Activated CD4-positive, alpha-beta T cell treated with anti-CD3 and anti-CD28 coated beads, Interleukin-2, amount 50 U/mL, for 48 hours (primary cell): ENCODE measurements at places on chromosomes 12 and 14.
A peak's percentile ranks its signal among the peaks of the same experiment; 100 is the strongest.

- no peak for DNase-seq
Measured at GRCh38 chr12:102567031-102567985, 86.9 kb upstream of the IGF1 start.

DNA sequence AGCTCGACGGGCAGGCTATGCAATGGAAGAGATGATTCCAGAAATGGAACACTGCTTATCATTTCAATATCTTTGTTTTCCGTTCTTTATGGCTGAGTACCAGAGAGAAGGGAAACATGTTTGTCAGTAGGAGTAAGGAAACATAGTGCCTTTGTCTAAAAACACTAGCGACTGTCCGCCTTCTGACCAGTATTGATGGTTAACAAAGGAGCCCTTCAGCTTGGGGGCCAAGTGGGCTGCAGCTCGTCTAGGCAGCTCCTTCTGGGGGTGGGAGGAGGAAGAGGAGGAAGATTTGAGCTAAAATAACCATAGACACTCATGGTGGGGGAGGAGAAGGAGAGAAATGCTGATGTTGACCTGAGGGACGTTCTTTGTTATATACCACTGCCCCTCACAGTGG is 15.0 kb downstream of the COQ5 start:
- DNase-seq, result no peak

DNA sequence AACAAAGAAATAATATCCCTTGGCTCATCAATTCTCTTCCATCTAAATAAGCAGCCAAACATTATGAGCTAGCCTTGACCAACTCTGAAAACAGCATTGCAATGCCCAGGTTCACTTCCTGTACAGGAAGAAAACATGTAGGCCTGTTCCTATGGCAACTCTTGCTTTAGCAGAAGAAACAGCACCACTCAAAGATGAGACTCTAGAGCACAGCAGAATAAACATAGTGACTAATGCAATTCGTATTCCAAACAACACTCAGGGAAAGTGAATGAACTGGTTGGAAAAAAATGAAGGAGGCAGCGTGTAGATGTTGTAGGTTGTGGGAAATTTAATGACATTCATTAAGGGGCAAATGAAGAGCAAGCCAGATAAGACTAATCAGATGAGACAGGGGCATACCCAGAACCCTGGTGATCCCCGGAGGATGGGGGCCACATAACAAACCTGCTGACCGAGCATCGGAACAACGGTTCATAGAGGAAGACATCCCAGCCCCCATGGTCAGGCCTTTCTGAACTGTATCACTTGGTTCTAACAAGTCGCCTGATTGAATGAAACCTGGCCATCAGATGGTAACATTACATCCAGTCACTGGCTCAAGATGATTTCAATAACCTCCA is 9.0 kb downstream of the ARHGDIB start:
- peak; percentile 45 for DNase-seq

DNA sequence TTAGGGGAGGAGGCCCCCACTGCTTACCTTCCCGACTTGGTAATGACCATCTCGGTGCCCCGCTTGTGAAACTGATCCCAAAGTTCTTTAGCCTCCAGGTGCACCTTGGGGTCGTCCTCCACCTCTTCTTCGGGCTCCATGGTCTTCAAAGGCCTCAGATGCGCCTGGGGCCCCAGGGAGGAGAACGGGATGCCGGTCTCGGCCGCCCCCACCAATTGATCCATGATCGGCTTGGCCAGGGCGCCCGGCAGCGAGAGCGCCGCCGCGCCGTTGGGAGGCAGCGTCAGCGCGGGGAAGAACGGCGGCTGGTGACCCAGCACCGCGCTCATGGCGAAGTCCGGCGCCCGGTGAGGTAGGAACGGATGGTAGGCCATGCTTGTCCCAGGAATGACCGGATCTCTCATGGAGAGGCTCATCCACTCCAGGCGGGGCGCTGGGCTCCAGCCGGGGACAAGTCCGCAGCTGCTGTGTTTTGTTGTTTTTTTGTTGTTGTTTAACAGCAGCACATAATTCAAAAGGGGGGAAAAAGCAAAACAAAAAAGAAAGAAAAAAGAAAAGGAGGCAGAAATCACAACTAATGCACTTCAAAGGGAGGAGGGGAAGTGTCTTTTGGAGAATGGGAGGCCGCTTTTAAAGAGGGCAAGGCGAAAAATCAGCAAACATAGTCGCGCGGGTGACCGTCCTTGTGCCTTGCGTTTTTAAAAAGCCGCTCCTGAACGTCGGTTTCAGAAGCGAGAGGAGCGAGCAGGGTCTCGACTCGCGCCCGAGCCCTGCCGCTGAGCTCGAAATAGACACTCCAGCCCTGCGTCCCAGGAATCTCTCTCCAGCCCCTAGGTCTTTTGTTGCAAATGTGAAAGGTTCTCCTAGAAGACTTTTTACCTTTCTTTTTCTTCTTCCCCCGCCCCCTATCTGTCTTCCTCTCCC is 928 bp downstream of the TBX3 start:
- no peak for DNase-seq

DNA sequence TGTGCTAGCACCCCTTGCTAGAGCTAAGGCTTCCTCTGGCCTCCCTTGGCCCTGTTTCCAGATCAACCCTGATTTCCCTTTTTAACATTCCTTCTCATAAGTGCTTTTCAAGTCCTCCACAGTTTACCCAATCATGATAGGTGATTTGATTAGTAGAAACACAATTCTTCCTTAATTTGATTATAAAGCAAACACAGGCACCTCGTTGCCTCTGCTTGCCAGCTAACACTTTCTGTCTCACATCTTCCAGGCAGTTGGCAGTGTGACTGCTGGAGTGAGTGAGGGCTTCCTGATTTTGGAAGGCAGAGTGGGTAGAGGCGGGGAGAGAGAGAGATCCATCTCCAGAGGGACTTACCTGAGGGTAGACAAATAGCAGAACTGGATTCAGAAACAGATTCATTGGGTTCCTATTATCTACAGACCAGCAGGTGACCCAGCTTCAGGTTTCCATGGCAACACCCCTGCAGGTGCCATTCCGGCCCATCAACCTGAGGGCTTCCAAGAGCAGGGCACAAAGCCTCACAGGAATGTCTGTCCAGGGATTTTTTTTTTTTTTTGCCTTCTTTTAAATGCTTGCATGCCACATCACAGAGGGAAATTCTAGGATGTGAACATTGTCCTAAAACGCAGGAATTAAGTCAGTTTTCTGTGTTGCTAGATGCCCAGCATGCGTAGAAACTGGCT is 77.7 kb downstream of the PLXNC1 start:
- DNase-seq, result no peak

GRCh38 chr12:4287325-4288211 is 14.0 kb downstream of the CCND2 start:
- no peak for DNase-seq

GRCh38 chr14:73241481-73242165 is 4.3 kb downstream of the PAPLN start:
- no peak for DNase-seq

DNA sequence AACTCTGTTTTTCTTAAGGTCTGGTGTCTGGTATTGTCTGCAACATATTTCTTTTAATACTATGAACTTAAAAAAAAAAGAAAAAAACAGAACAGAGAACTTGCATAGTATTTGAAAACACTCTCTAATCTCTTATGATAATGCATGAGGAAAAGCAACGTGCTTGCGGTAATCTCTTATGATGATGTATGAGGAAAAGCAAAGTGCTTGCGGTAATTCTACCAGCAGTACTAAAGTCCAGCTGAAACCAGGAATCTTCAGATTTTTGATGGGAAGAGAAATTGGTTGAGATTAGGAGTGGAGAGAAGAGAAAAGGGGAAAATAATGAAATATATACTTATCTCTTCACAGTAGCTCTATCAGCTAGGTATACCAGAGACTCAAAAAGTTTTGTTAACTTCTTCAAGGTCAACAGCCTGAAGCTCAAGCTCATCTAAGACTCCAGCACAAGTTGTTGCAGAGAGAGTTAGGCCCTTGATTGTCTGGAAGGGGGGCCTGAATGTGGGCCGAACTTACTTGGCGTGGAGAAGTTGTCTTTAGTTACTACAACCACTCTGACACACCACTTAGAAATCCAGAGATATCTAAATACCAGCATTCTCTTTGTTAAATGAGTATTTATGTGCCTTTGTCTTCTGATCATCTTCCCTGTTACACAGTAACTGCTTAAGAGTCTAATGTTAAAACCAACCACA is 240.4 kb downstream of the PRKD1 start:
- no peak for DNase-seq

DNA sequence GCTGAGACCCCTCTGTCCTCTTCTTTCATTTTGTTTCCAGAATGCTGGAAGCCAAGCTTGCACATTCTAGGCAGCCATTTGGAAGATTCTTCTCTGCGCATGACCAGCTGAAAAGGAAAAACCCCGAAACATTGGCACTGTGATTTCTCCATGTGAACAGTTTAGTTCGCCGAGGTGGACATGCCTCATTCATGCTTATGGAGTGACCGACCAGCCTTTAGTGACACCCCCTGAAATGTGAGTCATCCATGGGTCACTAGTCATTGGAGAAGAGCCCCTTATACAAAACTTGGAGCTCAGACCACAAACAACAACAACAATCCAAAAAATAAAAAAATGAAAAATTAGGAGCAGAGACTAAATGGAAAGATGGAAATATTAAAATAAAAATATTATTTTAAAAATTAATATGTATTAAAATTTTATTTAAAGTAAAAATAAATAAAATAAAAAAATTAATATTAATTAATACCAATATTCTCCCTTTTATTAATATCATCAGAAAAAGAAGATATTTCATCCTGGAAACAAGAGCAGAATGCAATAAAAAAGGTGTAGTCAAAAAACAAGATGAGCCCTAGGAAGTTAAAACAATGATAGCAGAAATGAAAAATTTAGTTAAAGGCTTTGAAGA is 9.5 kb upstream of the KRT7 start:
- DNase-seq, result no peak

DNA sequence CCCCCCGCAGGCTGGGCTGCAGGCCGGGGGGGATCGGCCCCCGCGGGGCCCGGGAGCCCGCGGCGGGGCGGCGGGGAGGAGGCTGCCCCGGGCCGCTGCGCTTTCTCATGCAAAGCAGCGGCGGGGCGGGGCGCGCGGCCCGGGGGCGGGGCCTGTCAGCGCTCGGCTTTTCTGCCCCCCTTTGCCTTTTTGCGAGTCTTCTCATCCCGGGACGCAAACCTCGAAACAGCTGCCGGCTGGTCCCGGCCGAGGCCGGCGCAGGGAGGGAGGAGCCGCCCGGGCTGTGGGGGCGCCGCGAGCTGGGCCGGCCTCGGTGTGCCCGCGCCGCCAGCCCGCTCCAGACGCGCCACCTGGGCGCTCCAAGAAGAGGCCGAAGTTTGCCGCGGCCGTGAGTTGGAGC is at the start of gene FZD10:
Gene FZD10 (plus strand): TSS at position 198 of the 400 bp plus-strand sequence. CDS start 479 bp downstream, outside the sequence.
- peak; percentile 20 for DNase-seq

DNA sequence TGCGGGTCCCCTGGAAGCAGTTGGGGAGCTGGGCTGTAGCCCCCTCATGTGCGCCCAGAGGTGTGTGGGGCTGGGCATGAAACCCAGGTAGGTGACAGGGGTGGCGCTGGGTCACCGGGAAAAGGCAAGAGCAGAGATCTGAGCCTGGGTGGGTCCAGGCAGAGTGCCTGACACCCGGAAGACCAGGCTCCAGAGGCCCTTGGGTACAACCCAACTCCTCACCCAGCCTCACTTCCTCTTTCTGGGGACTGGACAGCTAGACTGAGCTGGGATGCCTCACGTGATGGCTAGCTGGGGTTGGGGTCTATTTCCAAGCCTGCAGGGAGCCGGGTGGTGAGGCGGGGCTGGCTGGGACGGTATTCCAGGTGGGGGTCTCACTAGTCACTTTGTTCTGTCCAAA is 16.3 kb upstream of the CYP46A1 start:
- DNase-seq, result no peak

DNA sequence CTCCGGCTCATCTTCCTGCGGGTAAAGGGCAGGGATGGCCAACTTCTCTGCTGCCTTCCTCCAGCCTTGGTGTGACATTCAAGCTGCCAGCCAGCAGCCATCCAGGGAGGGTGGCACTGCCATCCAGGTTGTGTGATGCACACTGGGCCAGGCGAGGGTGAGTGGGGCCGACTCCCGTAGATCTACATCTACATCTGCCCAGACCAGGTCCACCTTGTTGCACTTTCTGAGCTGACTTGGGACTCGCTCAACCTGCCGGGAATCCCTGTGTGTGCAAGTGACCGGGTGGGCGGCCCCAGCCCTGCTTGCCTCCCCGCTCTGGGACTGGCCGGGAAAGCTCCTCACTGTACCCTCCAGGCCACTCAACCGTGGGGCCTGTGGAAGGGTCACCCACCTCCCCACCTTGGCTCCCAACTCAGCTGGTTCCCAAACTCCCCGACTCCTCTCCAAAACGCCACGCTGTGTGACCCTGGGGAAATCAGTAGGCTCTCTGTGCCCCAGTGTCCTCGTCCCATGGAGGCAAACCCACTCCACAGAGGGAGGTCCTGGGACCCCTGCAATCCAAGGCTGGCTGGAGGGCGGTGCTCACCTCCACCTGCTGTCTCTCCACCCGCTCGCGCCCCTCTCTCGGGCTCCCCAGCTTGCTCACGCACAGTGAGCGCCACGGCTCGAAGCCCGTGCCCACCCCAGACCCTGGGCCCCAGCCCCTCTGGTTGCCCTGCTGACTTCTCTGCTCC is 14.7 kb downstream of the JAG2 start:
- DNase-seq, result no peak

DNA sequence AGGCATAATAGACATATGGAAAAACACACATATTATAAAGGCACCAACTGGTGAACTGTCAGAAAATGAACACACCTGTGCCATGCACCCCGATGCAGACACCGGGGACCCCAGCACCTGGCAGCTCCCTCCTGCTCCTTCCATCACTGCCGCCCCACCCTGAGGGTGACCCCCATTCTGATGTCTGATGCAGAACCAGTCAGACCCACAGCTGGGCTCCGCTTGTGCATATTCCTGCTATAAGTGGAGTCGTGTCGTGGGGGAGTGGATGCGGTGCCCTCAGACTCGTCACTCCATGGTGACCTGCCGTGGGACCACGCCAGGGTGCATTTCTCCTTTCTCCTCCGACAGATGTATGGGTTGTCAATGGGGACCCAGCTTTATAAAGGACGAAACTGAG is 45.7 kb upstream of the MEG3 start:
- no peak for DNase-seq

DNA sequence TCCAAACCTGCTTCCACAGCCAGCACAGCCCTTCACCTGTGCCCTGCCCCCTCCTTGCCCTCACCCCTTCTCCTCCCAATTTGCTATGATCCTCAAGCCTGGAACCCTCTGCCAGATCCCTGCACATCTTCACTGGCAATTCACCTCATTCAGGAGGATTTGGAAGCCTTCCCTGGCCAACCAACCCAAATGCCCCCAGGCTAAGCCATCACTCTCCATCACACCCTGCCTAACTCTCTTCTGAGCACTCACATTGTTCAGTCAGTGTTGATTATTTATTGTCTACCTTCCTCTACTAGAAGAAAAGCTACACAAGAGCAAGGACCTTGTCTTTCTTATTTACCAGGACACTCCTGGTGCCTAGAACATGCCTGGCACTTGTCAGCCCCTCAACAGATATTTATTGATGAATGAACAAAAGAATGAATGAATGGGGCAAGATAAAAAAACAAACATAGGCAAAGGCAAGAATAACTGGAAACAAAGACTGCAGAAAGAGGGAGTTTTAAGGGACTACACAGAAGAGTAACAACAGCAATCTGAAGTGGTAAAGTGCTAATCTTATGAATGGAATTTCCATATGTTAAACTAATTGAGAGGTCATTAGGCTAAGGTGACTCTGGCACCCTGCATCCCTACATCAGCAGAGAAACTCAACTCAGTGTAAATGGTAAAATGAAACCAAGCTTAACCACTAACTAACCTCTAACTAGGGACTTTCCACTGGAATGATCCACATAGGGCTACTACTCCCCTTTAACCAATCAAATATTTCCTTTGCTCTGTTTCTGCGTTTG is 33.4 kb downstream of the TMTC1 start:
- no peak for DNase-seq
